ENCODE measurements at places on chromosomes 2 and 18.

DNA sequence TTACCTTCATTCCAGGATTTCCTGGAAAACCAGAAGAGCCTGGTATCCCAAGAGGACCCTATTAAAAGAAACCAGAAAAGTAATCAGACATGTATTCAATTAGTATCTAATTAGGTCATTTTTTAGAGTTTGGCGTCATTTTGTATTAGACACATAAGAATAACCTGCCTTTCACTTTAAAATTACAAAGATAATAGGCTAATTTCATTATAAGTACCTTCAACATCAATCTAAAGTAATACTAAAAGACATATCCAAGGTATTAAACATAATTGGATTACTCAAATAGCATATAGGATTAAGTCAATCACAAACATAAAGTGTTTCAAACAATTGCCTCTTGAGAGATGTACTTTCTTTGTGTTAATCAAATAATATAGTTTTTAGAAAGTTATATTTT lies 97.9 kb downstream of the COL3A1 start:
- DNase-seq: no peak

DNA sequence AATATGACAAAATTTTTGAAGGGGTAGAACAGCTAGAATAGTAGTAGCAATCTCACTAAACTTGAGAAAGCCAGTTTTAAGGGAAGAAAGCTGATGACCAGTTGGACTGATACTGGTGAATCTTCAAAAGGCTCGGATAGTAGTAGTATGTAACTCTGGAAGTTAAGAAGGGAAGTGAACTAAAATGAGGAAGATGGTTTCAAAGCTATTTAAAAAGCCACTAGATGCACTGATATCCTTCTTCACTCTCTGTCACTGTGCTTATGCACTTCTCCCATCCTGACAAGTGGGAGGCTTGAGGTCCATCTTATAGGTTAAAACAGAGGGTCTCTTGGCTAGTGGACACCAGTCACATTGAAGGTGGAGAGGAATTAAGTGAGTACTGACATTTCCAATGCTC lies 141.1 kb downstream of the NCOA1 start:
- DNase-seq: no peak

GRCh38 chr18:77143196-77143595 lies 10.6 kb upstream of the MBP start:
- DNase-seq: no peak

GRCh38 chr2:52054824-52055223 lies 1022.9 kb upstream of the NRXN1 start:
- no peak for DNase-seq

- no peak for DNase-seq
These were observed 42.9 kb upstream of the TUBA3E start for GRCh38 chr2:130241041-130241707.

GRCh38 chr2:226906163-226906693 lies 70.4 kb downstream of the RHBDD1 start:
- DNase-seq: no peak

DNA sequence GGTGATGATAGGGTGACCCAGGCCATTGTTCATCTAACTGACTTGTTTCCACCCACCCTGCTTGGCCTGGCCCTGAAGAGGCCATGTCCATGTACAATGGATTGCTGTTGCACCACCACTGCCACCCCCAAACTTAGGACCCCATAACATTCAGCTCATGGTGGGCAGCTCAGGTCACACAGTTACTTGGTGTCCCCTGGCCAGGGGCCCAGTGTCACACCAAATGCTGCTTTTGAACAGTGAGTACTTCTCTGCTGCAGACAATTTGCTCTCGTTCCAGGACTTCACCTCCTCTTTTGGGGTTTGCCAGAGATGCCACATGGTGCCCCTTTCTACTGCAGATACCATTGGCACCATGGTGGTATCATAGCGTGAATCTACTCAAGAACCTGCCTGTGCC lies 11.7 kb downstream of the MAB21L4 start:
- DNase-seq: no peak

GRCh38 chr2:63192169-63192888 lies 141.7 kb downstream of the OTX1 start:
- no peak for DNase-seq
